NCI-H510A treated with DMSO at 0.1 percent for 48 hours (cell line): ENCODE measurements at places on chromosomes 7 and 10.

GRCh38 chr7:140294454-140294853 is 103.9 kb downstream of the SLC37A3 start:
- no peak for DNase-seq

DNA sequence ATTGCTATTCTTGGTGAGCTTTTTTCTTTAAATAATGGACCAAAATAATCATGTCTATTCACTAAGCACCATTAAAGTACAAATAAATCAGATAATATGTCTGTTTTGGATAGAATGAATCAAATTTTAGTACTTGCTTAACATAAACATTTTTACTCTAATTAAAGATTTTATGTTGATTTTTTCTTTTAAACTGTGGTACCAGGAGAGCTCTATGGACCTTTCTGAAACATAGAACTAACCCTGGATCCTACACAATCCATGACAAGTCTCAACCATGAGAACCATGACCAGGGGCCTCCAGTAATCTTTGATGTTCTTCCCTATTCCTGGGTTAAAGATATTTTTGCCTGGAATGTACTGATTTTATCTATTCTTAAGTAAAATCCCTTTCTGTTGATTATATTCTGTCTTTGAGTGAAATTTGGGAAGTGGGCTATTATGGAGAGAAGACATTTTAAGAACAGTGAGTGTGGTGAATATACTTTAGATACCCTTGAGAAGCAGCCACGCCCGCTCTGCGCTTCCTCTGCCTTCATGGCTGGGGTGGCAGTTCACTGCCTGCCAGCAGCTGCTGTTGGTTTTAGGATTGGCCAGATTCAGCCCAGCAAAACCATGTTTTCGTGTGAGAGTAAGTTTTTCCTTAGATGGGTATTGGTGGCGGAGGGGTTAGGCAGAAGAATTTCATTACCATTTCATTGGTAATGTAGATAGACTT is 42.2 kb upstream of the BHLHA15 start:
- DNase-seq: no peak

DNA sequence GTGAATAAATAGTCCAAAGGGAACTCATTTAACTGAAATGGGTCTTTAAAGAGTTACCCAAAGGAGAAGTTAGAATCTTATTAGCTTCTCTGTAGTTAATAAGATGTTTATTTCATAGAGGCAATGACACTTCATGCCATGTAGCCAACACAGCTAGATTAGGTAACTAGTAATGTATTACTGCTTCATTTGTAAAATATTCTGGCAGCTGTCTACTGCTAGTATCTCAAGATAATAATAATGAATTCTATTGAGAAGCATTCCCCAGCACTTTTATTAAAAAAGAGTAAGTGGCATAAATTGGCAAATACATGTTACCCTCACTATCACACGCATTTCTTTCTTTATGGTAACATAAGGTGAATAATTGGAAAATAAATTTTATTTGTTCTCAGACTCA is 10.1 kb downstream of the PAPSS2 start:
- DNase-seq: no peak

DNA sequence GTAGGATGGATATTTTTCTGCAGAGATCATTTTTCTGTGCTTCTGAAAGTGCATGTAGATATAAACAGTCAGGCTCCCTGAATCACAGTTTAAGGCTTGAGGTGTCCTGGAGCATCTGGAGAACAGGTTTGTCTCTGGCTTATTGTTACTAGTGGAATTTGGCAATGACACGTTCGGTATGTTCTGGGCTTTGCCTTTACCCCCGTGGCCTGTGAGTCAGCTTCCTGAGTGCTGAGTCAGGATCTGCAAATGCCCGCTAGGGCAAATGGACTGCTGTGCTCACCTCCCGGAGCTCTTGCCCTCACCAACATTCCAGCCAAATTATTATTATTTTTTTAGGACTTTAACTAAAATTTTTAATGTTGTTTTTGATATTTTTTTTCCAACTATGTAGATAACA is 192.5 kb upstream of the PRSS1 start:
- DNase-seq: no peak

- DNase-seq: no peak
These were observed 288.2 kb downstream of the TWIST1 start for GRCh38 chr7:18828994-18829857.

DNA sequence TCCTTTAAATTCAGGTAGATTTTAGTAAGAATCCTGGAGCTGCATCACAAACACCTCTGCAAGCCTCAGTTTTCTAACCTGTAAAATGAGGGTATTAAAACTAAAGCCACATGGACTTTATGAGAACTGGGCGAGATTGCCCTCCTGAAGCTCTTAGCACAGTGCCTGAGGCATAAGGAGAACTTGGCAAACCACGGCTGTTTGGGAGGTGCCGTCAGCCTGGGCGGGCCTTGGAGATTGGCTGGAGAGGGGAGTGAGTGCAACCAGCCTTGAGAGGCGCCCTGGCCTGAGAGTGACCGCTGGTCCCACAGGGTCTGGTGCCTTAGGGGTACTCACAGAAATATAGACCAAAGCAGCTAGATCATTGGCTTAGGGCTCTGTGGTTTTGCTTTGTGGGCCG is 5.4 kb upstream of the TNS3 start:
- no peak for DNase-seq

- no peak for DNase-seq
These were observed 201.6 kb downstream of the THSD7A start for GRCh38 chr7:11630355-11630754.

- DNase-seq: peak; percentile 55
These were observed 161.7 kb upstream of the BMPER start for GRCh38 chr7:33743594-33743993.

DNA sequence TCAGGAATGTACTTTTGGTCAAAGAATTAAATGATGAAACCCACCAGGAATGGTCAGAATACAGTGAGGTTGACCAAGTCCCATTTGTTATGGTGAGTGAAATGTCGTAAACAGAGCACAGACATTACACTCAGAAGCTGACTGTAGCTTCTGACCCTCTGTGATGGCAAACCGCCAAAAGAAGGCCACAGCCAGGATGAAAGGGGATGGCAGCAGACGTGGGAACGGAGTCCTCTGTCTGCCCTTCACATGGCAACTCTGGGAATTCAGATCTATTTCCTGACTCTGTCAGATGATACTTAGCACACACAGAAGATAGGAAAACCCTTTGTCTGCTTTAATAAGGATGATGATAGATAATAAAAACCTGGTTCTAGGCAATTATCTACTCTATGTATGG is 757.1 kb downstream of the SORCS3 start:
- DNase-seq: no peak

- peak; percentile 39 for DNase-seq
These were observed 34.0 kb upstream of the EBLN1 start for GRCh38 chr10:22251751-22252223.

DNA sequence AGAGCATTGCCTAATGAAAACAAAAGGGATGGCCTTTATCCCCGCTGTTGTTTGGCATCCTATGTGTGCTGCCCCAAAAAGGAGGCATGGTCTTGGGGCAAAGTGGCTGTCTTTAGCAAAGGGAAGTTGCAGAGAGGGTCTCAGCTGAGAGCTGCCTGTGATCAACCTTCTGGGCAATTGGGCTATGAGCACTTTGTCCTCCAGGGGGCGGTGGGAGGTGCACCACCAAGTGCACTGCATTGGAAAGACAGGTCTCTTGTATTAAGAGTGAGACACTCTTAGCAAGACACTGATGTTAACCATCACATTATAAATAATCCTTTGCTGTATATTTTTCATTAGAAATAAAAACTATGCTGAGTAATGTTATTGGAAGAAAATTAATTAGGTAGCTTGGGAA is 314.8 kb downstream of the POM121L12 start:
- DNase-seq: no peak

DNA sequence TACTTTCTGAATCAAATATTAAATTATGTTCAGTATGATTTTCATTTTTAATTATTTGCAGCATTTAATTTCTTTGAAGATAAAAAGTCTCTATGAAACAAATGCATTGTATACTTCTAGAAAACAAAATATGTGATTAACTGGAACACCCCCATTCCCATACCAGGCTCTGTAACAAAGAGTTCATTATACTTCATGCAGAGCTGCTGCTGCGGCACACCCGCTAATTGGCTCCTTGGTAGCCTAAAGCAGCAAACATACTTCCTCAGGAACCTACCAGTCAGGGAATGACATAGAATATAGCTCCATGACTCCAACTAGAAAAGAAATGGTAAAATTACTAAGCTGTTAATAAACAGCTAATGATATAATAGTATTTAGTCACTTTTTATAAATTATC is 19.3 kb downstream of the RAB11FIP2 start:
- DNase-seq: no peak

DNA sequence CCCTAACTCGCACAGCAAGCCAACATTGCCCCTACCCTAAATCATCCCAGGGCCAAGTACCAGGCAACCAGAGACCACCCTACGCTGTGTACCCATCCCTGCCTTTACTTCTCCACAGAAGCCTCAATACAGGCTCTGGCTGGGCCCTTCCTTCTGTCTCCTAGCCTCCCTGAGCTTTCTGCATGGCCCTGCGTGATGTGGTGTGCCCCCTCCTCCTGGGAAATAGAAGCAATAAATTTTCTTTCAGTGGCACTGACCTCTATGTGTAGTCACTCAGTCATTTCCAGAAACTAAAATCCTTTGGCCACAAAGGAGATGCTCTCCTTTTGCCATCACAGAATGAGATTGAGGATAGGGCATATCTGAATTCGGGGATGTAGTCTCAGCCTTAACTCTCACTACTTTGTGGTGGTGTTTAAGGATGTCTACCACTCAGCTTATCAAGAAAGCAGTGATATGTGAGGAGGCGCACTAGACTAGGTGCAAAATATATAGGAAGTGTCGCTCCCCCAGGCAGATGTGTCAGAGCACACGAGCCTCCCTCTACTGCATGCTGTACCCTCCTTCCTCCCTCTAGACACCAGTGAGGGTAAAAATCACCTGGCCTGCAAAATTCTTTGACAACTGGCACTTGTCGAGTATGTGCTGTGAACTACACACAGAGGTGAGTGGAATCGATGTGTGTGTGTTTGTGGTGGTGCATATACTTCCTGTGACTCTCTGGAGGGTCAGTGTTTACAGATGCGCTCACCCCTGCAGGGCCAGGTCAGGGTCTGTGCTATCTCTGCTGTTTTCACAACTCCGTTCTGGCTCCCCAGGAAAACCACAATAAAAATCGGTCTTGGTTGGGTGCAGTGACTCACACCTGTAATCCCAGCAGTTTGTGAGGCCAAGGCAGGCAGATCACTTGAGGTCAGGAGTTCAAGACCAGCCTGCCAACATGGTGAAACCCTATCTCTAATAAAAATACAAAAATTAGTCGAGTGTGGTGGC is 825.9 kb upstream of the IGFBP3 start:
- no peak for DNase-seq

- peak; percentile 80 for DNase-seq
These were observed 123.8 kb downstream of the TEX36 start for GRCh38 chr10:125559210-125559609.

GRCh38 chr7:100745184-100745583 is 11.8 kb downstream of the ZAN start:
- no peak for DNase-seq

DNA sequence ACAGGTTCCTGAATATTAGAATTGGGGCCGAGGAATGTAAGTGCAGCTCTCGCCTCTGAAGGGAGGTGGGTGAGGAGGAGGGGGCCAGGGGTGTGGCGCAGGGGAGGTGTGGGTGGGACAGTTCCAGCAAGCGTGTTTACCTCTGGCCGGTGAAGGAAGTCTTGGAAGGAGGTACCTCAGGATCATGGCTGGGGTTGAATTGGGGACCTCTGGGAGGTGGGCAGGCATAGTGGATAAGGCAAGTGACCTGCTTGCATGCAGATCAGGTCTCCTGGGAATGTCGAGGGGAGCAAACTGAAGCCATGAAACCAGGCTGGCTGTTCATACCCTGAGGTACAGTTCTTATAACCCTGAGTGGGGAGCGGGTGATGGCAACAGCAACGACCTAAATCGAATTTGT is 2.0 kb downstream of the ZNF775 start:
- no peak for DNase-seq

DNA sequence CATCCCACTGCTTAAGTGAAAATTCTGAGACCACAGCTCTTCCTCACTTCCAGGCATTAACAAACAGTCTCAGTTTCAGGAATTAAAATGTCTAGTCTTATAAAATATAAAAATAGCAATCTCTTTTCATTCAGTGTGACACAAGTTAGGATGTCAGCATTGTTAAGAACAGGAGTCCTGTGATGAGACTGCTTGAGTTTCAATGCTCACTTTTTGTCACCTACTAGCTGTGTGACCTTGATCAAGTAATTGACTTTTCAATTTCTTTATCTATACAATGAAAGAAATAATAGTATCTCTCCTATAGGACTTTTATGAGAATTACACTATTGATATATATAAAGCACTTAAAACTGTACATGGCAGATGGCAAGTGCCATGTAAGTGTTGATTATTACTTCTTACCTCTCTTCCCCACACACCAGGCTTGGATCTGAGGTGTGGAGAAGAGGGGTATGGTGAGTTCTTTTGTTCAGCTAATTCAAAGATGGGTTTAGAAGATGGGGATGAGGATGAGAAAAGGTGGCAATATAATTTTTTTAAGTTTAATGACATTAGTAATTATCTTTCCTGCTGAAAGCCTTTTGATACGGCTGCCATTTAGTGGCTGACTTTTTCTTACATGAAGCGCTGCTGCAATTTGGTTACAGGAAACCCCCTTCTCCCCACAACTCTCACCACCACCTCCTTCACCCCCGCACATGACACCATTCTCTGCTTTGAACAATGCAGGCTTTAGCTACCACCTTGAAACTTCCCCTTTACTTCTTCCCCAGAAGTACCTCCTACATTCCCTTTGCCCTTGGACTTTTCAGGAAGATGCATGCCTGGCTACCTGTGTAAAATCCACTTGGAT is 20.8 kb upstream of the HYAL4 start:
- DNase-seq: no peak

GRCh38 chr7:70455925-70456324 is 676.0 kb upstream of the GALNT17 start:
- DNase-seq: no peak

DNA sequence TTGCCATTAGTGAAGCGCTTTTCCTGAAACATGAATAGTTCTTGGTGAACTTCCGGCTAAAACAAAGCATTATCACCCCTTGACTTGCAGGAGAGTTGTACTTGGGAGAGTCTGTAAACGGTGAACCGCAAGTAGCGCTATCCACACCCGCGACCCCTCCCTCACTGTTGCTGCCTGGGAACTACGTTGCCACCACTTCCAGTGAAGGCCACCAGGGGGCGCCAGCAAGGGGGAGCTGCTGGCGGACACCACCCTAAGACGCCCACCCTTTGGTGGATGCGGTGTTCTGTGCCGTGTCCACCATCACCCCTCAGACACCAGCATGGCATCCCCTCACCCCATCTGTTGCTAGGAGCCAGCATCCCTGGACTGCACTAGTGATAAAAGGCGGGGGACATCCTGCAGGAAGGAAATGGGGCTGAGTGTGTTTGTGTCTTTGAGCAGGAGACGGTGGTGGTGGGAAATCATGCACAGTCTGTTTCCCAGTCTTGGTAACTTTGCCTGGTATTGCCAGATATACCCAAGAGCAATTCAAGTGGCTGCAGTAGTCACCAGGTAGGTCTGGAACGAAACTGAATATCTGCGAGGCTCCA is 298.2 kb downstream of the FRMD4A start:
- no peak for DNase-seq

GRCh38 chr7:43956027-43956426 is 29.8 kb downstream of the UBE2D4 start:
- no peak for DNase-seq
